Stimulated activated CD4-positive, alpha-beta T cell treated with anti-CD3 and anti-CD28 coated beads, TNF-alpha, amount 100 ng/mL, for 48 hours (primary cell): ENCODE measurements at places on chromosomes 3 and 15.

DNA sequence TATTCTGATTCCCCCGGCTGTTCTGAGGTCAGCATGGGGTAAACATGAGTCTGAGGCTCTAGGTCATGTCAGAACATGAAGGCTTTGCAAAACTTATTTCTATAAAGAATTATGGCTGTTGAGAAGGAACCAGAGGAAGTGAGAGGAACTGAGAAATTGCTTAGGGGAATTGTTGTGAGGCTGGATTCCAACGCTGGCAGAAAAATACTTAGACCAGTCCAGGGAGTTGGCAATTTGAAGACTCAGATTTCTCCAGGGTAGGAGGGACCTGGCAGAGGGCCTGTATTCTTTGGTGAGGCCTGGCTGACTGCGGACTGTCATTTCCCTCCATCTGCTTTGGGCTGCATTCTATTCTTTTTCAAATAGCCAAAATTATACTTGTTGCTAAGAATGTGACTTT is 155.5 kb downstream of the PLD1 start:
- no peak for DNase-seq

DNA sequence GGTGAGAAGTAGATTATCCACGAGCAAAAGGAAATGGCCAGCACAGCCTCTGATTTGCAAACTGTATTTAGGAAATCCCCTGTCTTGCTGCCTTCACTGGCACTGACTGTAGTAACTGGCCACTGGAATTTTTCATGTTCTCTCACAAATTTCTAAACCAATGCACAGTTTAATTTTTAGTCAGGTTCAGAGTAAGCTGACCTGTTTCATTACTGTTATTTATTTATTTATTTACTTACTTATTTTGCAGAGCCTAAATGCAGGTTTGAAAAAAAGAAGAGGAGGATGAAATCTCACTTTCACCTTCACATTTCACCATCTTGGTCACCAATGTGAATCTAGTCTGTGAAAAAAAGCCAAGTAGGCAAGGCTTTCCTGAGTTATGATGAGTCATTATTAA is 291.0 kb downstream of the PLOD2 start:
- no peak for DNase-seq

- no peak for DNase-seq
Observed at GRCh38 chr3:11536132-11536935, 107.4 kb downstream of the VGLL4 start.

DNA sequence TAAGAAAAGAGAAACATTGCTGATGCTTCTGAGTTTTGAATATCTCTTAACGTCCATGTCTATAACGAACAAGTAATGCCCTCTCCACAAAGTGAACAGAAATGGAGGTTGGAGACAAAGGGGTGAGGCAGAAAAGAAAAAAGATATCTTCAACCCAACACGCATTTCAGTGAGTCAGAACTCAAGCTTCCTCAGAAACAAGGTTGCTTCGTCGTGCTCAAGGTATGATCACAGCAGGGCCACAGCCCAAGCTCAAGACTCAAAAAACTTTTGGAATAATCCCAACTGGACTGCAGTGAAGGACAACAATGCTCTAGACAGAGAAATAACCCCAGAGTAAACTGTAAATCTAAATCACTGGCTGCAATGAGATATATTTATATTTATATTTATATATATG is 18.9 kb downstream of the WNT5A start:
- no peak for DNase-seq

GRCh38 chr3:12797124-12797891 is 828 bp downstream of the CAND2 start:
- no peak for DNase-seq

GRCh38 chr3:79597709-79598108 is 170.1 kb downstream of the ROBO1 start:
- DNase-seq: no peak

- no peak for DNase-seq
Observed at GRCh38 chr15:38622908-38623307, 58.3 kb upstream of the RASGRP1 start.

- no peak for DNase-seq
Observed at GRCh38 chr3:8451696-8452095, 49.9 kb upstream of the LMCD1 start.

- DNase-seq: no peak
Observed at GRCh38 chr3:58666683-58667082, at the start of gene FAM3D. Gene FAM3D, minus strand, starts transcription at chr3:58666774. Its CDS starts 11,211 bp downstream, at chr3:58655563.

DNA sequence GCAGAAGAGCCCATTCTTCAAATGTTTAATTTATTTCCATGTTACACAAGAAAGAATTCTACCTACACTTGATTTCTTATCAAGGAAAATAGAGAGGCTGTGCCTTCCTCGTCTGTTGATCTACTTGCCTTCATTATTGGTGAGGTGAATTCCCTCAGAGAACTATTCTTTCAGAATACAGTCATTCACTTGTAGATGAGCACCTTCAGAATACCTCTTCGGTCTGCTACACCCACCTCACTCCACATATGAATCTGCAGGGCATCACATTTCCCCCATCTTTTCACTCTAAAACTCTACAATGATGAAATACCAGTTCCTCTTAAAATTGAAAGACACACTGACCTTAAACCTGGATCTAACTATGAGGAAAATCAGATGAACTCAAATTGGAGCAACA is 43.0 kb downstream of the TAFA4 start:
- DNase-seq: no peak

DNA sequence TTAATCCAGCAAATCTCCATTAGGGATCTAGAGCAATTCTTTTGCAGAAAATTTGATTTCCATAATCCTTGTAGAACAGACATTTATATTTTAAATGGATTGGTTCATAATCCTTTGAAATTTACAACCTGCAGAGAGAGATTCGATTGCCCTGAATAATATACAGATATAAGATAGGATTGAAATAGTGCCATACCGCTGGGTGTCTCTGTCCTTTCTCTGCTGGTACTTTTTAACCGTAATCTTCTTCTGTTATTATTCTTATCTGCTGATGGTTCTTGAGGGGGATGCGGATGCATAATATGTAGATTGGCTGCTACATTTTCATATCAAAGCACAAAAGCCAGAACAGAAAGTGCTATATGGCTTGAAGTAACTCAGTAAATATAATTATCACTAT is 182.2 kb downstream of the CFAP20DC start:
- DNase-seq: no peak

DNA sequence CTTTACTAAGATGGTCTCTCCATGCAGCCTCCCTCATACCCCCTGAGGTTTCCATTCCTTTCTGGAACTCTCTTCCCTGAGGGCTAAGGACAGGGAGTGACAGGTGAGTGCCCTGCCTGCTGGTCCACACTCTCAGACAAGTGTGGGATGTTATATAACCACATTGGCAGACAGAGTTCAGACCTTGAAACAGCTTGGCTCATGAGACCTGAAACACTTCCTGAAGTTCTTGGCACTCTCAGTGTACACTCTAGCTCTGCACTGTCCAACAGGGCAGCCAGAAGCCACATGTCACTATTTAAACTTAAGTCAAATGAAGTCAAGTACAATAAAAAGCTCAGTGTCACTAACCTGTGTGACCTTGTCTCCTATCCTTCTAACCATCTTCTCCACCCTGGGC is 188.5 kb downstream of the ZNF621 start:
- no peak for DNase-seq

- no peak for DNase-seq
Observed at GRCh38 chr3:151638555-151639417, 94.9 kb upstream of the AADACL2 start.

GRCh38 chr3:181823716-181824115 is 112.0 kb downstream of the SOX2 start:
- DNase-seq: no peak

DNA sequence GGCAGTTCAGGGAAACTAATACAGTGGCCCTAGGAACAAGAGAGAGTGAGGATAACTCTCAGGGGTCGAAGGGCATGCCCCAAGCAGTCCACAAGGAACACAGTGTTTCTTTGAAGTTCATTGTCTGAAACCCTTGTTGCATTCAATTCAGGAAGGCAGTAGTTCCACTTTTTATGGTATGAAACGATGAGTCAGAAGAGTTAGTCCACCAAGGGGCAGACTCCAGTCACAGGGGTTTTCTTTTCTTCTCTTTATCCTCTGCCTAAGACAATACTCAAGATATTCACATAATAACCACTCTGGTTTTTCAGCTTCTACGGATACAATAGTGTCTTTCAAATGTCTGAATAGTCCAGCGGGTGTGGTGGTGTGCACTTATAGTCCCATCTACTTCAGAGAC is 23.7 kb upstream of the TICRR start:
- DNase-seq: no peak

- no peak for DNase-seq
Observed at GRCh38 chr3:147030274-147030673, 376.1 kb downstream of the ZIC4 start.

- no peak for DNase-seq
Observed at GRCh38 chr15:48720646-48721045, 75.1 kb upstream of the FBN1 start.

GRCh38 chr3:15165061-15165460 is 41.0 kb upstream of the CAPN7 start:
- no peak for DNase-seq

DNA sequence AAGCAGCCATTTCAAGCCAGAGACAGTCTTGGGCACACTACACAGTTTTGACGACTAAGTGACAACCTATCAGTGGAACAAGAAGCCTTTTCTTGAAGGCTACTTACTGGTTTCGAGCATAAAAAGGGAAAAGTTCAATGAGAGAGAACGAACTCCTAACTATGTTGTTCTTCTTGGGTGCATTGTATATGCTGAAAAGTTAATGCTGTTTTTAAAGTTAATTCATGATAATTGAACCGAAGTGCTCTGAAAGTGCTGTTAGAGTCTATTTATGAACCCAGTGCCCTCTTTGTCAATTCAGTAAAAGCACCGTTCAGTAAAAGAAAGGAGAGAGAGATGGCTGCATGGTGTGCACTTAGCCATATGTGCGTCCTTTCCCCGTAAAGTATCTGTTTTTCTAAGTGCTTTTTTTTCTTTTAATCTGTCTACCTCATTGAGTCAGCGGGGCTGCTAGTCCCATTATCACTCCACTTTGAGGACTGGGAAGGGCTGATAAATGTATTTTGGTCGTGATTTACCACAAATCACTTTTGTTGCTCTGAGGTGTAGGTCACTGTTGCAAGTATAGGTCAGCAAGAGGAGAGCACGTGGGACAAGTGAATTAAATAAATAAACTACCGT is 380.7 kb upstream of the GOLIM4 start:
- no peak for DNase-seq

- no peak for DNase-seq
Observed at GRCh38 chr3:117045143-117045542, 335.6 kb downstream of the TUSC7 start.

- no peak for DNase-seq
Observed at GRCh38 chr15:27328608-27329007, 357.6 kb downstream of the GABRG3 start.

DNA sequence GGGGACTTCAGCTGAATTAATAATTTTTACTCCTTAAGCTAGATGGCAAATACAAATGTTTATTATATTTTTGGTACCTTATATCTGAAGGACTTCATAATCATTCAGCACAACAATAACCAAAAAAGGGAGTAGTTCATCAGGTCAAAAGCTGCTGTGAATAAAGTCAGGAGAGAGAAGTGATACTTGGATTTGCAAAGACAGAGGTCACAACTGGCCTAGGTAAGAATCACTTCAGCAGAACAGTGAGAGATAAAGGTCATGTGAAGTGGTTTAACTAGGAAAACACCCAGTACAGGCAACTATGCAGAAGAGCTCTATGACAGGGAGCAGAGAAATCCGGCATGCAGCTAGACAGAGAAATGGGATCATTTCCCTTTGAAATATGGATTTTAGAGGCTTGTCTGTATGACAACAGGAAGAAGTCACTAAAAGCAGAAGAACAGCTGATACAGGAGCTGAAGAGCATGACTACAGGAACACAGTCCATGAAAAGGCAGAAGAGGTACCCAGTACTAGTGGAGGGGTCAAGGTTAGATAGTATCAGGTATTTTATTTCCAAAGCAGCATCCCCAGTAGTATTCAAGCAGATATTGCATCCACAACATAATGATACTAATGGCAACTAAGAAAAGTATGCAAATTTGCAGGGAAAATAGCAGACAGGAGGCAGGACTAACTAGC is 25.7 kb downstream of the ZMAT3 start:
- no peak for DNase-seq

GRCh38 chr15:69342460-69343076 is 43.9 kb downstream of the PAQR5 start:
- no peak for DNase-seq

GRCh38 chr15:86872782-86873181 is 793.1 kb downstream of the AGBL1 start:
- DNase-seq: no peak

DNA sequence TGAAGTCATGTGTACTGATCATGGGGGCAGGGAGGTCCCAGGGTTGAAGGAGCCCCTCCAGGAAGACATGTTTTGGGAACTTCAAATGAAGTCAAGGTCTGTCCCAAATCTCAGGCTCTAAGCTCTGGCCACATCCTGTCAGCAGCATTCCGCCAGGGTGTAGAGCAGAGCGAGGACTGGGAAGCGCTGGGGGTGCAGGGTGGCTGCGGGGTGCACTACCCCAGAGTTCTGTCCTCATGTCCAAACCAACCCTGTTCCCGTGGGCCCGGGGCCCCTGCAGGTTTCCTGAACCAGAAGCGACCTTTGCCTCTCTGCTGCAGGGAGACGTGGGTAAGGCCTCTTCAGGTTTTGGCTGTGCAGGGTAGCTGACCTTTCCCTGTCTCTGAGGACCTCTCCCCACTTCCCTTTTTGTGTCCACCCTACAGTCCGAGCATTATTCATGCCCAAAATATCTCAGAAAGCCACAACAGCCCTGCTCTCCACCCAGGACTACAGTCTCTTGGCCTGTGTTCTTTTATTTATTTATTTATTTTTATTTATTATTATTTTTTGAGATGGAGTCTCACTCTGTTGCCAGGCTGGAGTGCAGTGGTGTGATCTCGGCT is 26.6 kb upstream of the FLNB start:
- no peak for DNase-seq

- no peak for DNase-seq
Observed at GRCh38 chr3:185981621-185982020, 43.8 kb upstream of the TRA2B start.

DNA sequence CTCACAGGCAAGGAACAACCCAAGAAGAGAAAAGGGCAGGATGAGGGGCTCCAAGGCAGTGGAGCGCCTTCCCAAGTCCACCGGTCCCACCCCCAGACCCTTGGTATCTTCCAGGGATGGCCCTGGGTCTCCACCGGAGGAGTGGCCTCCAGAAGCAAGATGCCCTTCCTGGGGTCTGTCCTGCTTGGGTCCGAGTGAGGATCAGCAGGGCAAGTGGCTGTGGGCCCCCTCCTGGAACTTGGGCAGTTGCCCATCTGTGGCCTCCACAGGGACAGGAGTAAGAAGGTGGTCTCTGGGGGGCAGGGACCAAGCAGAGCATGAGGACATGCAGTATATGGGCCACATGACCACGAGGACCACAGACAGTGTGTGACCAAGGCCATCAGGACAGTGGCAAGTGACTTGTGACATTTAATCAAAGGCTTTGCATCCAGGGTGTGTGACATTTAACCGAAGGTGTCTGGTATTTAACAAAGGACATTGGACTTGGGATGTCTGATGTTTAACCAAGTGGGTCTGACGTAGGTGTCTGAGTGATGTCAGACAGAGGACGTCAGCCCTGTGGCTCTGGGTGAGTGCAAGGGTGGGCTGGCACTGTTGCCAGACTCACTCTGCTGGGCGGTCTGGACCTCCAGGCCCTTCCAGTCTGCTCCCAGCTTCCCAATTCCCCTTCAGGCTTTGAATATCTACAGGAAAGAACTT is 34.7 kb downstream of the SCN5A start:
- no peak for DNase-seq
